ENCODE measurements at places on chromosomes 3 and 15.

- DNase-seq = no peak
Observed at GRCh38 chr3:157160658-157161424, 894 bp upstream of the CCNL1 start.

GRCh38 chr15:30992249-30992864 lies 929 bp upstream of the MTMR10 start:
- no peak for DNase-seq

DNA sequence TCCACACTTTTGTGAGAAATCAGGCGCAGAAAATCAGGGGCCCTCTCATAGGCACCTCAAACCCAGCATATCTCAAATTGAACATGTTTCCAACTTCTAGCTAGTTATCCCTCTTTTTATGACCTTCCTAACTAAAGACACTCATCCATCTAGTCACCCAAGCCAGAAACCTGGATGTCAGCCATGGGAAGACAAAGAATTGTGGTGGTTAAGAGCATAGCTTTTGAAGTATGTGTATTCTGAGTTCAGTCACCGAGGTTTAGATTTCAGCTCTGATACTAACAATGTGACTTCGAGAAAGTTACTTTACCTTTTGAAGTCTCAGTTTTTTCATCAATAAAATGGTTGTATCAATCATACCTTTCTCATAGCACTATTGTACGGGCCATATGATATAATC lies 495.5 kb downstream of the NLGN1 start:
- no peak for DNase-seq

DNA sequence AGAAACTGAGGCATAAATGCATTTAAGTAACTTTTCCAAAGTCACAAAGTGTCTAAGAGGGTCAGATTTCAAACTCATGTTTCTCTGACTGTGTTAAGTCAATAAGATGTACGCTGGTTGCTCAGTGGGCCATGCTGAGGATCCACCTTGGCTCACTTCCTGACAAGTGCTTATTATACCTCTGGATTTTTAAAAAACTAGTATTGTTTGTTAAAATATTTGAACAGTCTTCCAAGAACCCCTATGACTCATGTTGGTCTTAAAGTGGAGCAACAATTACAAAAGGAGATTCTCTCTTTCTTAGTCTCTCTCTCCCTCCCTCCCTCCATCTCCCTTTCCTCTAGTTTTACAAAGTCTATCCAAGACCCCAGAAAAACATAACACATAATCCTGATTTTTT lies 1050.2 kb downstream of the AGBL1 start:
- DNase-seq = no peak

DNA sequence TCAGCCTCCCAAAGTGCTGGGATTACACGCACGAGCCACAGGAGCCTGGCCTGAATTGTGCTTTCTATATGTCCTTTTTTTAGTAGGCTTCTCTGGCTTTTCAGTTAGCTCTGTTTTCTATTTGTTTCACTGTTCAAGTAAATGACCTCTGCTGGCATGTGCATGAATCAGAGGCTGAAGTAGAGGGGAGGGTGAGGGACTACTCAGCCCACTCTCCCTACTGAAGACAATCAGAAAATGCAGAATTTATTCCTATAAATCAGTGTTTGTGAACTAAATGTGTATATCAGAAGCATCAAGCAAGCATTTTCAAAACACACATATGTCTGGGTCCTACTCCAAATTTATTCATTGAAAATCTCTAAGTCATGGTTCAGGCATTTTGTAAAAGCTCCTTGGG lies 45.0 kb downstream of the ZMAT3 start:
- DNase-seq = no peak

GRCh38 chr3:119469418-119470189 lies 841 bp downstream of the POGLUT1 start:
- no peak for DNase-seq

- DNase-seq = no peak
Observed at GRCh38 chr3:81214631-81215030, 546.8 kb downstream of the GBE1 start.

DNA sequence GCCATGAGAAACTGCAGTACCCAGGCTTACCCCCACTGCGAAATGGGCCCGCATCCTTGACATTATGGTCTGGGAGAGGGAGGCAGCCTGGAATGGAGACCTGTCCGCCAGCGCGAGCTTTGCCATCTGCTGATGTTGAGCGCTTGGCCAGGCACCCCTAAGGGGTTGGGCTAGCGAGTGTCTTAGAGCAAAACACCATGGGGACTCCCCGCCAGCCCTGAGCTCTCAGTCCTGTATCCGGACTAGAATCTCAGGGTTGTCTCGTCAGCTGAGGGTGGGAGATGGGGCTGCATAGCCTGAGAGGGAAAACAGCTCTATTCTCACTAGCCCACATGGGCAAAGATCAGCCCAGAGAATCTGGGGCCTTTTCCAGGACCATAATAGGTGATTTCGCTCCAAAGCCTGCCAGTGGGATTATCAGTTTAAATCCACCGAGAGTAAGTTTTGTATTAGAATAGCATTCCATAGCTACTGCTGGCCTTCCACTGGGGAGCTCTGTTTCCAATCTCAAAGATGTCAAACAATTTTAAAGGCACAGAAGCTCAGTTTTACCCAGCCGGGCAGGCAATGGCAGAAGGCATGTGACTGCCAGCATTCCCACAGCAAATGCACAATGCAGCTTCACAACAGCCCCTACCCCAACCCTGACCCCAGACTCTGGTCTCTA lies 167.5 kb upstream of the TPM1 start:
- DNase-seq = no peak

GRCh38 chr3:23985747-23986544 lies 40.9 kb downstream of the NR1D2 start:
- no peak for DNase-seq

DNA sequence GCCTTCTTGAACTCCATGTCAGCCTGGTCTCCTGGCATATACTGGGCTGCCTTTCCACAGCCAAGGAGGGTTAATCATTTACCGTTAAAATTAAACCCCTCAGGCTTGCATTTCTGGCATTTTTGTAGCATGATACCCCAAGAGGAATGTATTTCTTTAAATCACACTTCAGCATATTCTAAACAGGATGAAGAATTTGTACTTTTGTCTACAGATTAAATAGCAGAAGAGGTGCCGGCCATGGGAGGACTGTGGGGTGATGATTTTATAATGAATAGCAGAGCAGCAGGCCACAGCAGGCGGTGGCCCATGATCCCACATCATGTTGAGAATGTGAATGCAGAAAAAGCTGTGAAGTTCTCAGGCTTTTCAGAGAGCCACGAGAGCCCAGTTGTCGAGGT lies 90.2 kb downstream of the ARNT2 start:
- no peak for DNase-seq

- no peak for DNase-seq
Observed at GRCh38 chr3:46119709-46120498, 88.2 kb downstream of the CCR1 start.

- no peak for DNase-seq
Observed at GRCh38 chr3:164365242-164365641, 713.1 kb downstream of the SI start.

GRCh38 chr15:48473667-48474066 lies 142.4 kb downstream of the DUT start:
- no peak for DNase-seq

- DNase-seq = no peak
Observed at GRCh38 chr3:65078748-65079147, 390.9 kb upstream of the ADAMTS9 start.

DNA sequence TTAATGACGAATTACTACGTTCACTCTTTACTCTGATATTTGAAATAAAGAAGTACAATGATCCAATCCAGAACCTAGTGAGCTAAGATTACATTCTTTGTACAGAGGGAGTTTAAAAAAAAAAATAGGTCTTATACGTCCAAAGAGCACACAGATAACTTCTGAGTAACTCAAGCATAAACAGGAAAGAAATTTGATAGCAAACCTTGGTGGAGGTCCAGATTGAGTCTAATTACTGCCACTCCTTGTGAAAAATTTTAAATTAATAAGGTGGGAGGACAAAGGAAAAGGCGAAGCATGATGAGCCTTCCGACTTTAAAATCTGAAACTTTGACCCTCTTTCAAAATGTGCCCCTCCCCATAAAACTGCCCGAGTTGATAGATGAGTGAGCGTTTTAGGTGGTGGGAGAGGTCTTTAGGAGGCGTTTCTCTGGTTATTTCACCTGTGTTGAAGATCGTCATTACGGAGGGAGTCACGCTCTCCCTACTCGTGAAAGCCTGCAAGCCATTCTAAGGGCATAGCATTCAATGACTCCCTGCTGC lies 127.0 kb upstream of the ROBO2 start:
- DNase-seq = no peak

DNA sequence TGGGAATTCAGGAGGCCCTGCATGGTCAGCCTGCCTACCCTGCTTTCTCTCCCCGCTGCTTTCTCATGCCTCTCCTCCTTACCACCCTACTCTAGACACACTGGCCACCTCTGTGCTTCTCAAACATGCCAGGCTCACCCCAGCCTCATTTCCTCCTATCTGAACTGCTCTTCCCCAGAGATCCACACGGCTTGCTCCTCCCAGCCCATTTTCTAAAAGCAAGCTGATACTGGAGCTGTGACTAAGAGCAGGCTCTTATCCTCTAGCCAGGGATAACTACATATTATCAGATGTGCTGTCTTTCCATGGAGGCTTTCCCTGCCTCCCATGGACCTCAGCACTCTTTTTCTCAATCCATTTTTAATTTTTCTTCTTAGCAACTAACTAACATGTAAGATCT lies 85.9 kb downstream of the BOC start:
- peak; percentile 16 for DNase-seq

DNA sequence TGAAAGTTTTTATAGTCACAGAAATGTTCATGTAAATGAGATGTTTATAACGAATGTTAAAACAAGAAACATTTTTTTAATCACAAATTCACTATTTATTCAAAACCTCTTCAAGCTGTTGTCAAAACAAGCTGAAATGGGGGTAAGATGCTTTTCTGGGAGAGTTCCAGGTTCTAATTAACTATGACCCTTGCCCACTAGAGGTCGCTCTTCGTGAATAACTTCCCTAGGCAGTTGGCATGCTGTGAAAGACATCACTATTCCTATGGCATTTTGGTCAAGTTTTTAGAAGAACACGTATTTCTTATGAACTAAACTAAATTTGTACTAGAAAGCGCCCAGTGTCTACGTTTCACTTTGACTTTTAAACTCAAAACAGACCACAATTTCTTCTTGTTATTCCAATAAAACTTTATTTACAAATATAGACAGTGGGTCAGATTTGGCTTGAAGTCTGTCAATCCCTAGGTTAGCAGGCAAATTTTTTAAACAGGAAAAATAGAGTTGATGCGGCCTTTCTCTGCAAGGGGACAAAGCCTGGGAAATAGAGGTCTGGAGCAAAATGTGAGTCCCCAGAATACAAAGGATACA lies 62.8 kb upstream of the CMTM8 start:
- no peak for DNase-seq

- no peak for DNase-seq
Observed at GRCh38 chr3:185583925-185584324, 2.2 kb upstream of the SENP2 start.

- DNase-seq = no peak
Observed at GRCh38 chr3:55445551-55445950, 41.6 kb downstream of the WNT5A start.

DNA sequence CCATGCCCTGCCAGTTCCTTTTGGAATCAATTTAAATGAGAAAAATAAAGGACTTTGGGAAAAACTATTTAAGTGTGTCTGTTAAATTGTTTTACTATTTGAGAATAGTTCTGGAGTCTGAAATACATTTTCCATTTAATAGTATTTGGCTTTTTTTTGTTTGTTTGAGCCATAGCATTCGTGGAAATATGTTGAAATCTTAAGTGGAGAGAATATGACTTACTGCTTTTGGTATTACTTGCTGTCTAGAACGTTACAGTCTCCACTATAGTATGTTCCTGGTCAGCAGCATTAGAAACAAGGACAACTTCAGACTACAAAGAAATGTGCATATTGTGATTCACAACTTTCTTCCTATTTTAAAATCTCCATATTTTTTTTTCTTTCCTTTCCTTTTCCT lies 179.4 kb downstream of the GHSR start:
- DNase-seq = no peak

DNA sequence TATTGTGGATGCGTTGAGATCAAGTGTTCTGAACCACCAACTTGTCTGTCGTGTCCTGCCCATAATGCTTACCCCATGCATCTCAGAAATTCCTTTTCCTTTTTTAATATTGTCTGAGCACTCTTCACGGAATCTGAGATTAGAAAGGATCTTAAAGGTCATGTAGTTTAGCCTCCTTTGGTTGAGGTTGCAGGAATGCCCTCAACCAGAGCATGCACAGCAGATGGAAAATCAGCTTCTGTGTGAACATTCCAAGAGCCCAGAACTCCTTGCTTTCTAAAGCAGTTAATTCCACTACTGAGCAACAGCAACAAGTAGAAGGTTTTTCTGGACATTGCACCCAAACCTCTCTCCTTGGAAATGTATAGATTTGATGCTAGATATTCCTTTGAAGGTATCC lies 153.7 kb downstream of the TPRG1 start:
- DNase-seq = no peak

DNA sequence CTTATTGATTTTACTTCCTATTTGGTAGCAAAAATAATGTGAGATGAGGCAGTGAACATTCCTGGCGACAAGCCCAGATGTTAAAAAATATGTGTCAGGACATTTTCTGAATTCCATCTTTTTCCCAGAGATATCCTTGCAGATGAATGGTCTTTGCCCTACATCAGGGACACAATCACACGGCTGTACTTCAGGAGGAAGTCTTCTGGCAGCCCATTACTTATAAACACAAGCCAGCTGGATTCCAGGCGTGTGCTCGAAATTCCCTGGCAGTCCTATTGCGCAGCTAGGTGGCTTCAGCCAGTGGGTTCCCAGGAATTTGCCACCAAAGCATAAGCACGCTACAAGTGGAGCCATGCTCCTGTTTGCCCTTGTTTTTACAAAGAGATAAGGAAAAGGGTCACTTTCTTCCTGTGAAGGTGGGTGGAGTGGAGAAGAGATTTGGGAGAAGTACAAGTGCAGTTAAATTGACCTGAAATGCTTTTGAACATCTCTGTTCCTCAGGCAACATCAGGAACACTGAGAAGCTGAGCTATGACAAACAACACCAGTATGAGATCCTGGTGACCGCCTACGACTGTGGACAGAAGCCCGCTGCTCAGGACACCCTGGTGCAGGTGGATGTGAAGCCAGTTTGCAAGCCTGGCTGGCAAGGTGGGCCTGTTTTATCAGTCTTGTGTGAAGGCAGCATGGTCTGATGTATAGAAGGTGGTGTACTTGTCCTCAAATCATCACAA lies 257.1 kb upstream of the TRIM42 start:
- DNase-seq = no peak

GRCh38 chr3:46989146-46989810 lies 9.8 kb downstream of the NBEAL2 start:
- no peak for DNase-seq

DNA sequence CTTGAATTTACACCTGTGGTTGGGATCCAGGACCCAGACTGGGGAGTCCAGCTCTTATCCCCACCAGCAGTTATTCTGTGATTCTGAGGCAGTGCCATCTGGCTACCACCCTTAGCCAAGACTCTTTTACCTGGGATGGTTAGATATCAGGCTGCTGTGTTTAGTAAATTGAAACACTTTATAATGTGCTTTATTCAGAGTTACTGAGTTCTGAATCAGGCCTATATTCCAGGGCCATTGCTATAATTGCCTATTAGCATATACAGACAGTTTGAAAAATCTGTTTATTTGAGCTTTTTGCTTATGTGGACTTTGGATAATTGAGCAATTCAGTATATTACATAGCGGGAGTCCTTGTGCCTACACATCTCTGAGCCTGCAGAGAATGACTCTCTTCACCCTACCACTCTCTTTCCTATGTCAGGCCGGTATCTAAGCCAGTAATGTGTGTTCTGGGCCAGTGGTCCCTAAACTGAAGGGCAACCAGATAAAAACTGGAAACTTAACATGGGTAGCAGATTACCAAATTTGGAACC lies 45.4 kb upstream of the TRAK1 start:
- DNase-seq = no peak

Measured in posterior cingulate gyrus (tissue), 11 donors.